ENCODE measurements at places on chromosomes 12 and 14. TPM values are rescaled to one million over a fixed set of nuclear protein-coding genes. Genes with fewer than 3 reads are reported as not detected.

LRIG3 gene
- 111 TPM for total RNA-seq

PTPRQ gene
- 11.7 TPM for total RNA-seq

TAS2R13 gene
- total RNA-seq = 13.5 TPM

ERP27 gene
- 64.6 TPM for total RNA-seq

PROX2 gene
- total RNA-seq = 0.09 TPM

KIF5A gene
- 0.34 TPM for total RNA-seq

DPPA3 gene
- total RNA-seq = not detected

GALNT6 gene
- total RNA-seq = 7.4 TPM

GLIPR1 gene
- total RNA-seq = 10.9 TPM

ZFHX2 gene
- total RNA-seq = 0.82 TPM

DACT1 gene
- 22.4 TPM for total RNA-seq

RERG gene
- total RNA-seq = 20.1 TPM

TMEM117 gene
- 6.1 TPM for total RNA-seq

HSPA2 gene
- 20.5 TPM for total RNA-seq

BDKRB1 gene
- total RNA-seq = 0.23 TPM

KLHDC1 gene
- 10.0 TPM for total RNA-seq

Measured in lung (tissue), 17 donors.